ENCODE measurements at places on chromosomes 1 and 21.

DNA sequence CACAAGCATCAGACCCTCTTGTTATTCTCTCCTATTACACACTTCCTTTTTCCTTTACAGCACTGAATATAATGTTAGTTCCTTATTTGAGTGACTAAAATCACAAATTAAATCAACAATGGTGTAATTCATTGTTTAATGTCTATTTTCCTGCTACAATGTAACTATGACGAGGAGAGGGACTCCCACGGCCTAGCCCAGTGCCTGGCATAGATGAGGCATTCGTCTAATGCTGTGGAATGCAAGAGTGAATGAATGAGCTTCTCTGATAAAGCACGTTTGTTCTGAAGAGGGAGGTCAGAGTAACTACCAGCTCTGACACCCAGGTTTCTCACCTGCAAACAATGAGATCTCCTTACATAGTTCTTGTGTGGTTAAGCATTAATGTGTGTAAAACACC, 479.4 kb downstream of the OMA1 start:
- DNase-seq = no peak

GRCh38 chr1:6475381-6476133, 9.6 kb upstream of the TNFRSF25 start:
- peak; percentile 86 for DNase-seq

GRCh38 chr1:18463063-18463462, 17.7 kb upstream of the KLHDC7A start:
- DNase-seq = no peak

GRCh38 chr1:218568962-218569550, 223.9 kb downstream of the TGFB2 start:
- DNase-seq = no peak

DNA sequence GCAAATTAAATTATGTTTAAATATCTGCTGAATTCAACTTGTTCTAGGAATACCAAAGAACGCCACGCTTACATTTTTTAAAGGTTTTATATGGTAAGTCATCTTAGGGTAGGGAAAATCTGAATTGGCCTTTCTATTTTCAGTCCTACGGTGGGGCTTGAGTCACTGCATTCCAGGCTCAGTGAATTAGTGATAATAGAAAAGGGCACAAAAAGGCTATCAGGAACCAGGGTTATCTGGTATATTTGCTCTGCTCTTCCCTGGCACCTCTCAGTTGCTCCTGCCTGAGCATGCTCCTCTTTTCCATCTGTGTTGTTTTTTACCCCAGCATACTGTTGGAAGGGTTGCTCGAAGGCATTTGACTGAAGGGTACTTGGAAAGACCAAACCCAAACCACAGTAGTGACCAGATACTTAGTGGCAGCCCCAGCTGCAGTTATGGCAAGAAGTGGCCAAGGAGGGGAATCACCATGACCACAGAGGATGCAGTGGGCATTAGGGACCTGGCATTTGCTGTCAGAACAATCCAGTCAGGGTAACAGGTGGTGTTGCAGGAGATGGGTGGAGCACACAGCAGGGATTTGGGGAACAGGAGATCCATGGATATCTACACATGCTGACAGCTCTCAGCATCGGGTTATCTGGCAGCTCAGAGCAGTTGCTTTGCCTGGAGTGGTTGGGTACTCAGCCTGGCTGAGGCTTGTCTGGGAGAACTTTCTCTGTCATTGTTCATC, 2.3 kb downstream of the OVAAL start:
- DNase-seq = no peak

GRCh38 chr1:212366901-212367300, 47.8 kb downstream of the PACC1 start:
- DNase-seq = no peak

GRCh38 chr1:150234566-150235293, 1.2 kb downstream of the ANP32E start:
- peak; percentile 92 for DNase-seq
